ENCODE measurements at places on chromosomes 6 and 20.

DNA sequence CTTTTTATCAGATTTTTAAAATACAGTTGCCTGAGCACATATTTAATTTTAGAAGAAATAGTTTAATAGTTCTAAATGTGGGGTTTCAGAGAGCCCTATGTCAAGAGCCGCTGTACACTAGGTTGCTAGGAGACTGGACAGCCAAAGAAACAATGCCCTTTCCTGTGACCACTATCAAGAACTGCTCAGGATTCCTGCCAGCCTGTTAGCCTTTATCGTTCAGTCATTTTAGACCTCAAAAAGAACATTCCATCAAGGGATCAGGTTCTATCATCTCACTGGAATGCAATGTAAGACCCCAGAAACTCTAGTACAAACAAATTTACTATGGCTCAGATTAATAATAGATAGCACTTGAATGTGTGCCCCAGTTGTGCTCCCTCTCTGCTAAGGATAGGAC lies 181.2 kb upstream of the CCN2 start:
- DNase-seq: no peak

GRCh38 chr20:6671829-6672228 lies 95.7 kb upstream of the BMP2 start:
- no peak for DNase-seq

DNA sequence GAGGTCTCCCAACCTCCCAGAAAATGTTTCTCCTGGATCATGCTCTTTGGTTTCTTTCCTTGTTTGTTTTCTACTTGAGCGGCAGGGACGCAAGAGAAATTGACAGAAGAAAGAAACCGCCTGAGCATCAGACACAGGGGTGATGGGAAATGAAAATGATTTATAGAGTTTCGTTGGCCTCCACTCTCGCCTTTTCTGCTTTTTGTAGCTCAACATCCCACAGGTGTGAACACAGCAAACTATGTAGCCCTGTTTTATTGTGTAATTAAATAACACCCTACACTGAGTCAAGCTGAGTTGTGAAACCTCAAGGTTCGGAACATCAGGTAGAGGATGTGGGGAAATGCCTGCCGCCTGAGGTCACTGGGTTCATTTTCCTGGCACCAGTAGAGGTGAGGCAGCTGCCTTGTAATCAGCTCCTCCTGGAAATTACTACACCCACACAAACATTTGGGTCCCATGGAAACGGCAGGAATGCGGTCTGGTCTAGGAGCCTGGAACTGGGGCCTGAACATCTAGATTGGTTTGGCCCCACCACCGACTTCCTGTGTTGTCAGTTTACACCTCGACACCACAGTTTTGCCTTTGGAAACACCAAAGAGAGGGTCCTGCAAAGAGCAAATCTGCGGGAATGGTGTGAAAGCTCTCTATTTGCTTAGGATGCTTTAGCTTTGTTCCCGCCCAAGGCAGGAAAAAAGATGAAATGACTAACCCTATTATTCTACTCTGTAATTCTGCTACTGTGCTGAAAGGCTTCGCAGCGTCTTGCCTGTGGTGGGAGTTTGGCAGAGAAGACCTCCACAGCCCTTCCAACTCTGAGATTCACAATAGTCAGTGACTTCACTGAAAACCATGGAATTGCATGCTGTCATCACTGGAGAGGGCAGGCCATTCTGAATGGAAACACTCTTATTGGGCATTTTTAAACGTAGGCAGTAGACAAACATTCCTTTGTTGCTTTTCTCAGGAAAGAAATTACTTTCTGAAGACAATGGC lies 53.0 kb downstream of the ADAT2 start:
- DNase-seq: no peak

GRCh38 chr6:159252955-159253508 lies 83.8 kb downstream of the FNDC1 start:
- DNase-seq: no peak

DNA sequence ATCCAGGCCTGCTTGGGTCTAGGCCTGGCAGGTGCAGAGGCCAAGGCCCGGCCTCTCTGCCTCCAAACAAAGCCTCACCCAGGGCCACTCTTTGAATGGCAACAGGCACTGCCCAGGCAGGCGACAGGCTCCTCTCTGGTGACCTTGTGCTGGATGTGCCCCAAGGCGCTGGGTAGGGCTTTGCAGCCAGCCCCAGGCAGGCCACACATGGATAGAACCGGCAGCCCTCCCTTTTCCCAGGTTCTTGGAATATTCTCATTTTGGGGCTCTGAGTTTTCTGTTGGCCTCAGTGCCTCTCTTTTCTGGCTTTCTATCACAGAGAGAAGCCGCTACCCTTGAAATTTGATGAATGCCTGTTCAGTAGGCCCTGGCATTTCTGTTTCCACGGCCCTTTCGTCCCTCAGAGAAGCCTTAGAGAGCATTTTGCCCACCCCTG lies 18.9 kb downstream of the PKIG start:
- no peak for DNase-seq

DNA sequence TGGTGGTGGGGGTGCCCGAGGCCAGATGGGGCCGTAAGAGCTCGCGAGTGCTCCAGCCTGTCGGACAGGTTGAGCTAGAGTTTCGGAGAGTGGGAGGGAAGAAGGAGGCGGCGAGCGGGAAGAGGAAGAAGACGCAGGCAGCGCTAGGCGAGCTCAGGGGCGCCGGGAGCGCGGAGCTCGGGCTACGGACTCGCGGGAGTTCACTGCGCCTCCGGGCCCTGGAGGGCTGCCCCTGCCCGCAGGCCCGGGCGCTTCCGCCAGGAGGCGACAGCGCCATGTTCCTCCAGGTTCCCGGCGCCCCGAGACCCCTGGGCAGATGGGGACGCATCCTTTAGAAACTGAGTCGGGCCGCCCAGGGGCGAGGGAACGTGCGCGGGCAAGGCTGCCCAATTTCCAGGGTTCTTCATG lies 984 bp downstream of the TFAP2C start:
- DNase-seq: no peak

DNA sequence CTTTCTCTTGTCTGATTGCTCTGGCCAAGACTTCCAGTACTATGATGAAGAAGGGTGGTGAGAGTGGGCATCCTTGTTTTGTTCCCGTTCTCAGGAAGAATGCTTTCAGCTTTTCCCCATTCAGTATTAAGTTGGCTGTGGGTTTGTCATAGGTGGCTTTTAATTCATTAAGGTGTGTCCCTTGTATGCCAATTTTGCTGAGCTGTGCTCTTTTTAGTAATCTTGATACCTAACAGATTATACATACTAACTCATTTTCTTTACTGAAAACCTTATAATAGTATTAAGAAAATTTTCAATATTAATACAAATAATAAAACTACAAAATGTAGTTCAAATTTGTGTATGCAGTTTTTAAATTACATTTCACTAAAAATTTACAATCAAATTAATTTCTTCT lies 379.6 kb upstream of the PLCB4 start:
- DNase-seq: no peak

DNA sequence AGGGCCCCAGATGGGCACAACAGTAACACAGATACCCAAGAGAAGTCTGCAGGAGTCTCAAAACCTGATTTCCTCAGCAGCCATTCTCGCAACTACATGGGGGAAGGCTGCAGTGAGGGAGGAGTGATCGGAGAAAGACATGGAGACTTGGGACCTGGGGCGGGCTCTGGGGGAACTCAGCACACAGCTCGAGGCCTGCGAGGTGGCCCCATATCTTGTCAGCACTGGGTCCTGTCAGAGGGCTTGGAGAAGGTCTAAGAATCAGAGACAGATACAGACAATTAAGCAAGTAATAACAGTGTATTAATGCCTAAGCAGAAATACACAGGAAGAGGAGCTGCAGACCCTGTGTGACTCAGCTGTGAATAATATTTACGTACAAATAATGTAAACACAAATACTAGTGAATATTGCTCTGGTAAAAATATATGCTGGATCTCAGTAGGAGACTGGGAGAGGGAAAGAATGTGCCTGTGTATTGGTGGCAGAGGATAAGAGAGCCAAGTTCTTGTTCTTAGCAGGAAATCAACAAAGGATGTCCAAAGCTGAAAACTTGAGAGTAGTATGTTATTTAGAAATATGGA lies 336.2 kb downstream of the ZFAND3 start:
- DNase-seq: no peak

- DNase-seq: peak; percentile 37
Observed at GRCh38 chr6:61809004-61809595, 476.9 kb downstream of the KHDRBS2 start.

All from memory B cell (primary cell).